Kidney capillary endothelial cell (primary cell): ENCODE measurements at places on chromosomes 1 and 21.

DNA sequence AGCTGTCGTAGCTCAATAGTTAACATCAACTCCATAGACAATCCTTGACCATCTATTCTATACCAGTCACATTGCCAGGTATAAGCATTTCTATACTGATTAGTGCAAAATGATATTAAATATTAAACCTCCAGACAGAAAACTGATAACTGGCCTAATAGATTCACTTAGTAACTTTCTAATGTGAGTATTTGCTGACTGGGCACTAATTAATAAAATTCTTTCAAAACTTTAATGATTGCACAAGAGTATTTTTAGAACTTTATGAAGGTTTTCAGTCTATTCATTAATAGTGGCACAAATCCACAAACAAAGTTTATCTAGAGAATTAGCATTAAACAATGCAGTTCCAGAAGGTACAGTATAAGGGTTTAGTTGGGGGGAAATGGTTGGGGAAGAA is 79.1 kb downstream of the TTLL7 start:
- DNase-seq: no peak

DNA sequence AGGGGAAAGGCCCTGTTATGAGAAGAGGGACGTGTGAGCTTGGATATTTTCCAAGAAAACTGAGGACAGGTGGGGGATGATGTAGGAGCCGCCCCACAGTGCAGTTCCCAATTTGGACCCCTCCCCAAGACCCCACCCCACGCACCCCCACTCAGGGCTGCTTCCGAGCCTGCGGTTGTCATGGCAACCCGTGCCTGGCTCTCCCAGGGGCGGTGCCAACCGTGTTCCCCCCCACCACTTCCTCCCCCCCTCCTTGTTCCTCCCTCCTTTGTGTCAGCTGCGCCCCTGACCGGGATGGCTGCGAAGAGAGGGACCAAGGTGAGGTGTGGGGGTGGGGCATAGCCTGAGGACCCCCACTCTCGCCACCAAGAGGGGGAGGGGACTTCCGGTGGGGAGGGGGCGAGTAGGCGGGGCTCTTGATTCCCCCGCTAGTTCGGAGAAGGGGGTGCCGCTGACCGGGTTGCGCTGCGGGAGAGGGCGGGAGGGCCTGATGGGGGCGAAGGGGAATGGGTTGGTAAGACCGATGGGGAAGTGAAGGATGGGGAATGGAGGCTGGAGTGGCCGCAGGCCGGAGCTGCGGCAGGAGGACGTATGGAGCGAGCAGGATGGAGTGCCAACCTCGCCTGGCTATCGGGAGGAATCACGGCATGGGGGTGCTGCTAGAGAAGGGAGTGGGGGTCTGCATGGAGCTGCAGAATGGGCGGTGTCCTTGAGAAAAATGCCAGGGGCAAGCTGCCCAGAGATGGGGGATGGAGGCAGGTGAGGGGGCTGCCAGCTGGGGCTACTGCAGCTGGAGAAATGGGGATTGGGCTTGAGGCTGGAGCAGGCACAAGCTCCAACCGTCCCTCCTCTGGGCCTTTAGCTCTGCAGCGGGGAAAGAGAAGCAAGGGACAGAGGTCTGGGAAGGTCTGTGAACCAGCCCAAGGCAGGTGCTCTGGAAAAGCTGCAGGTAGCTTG is 953 bp downstream of the TRIM46 start:
- no peak for DNase-seq

DNA sequence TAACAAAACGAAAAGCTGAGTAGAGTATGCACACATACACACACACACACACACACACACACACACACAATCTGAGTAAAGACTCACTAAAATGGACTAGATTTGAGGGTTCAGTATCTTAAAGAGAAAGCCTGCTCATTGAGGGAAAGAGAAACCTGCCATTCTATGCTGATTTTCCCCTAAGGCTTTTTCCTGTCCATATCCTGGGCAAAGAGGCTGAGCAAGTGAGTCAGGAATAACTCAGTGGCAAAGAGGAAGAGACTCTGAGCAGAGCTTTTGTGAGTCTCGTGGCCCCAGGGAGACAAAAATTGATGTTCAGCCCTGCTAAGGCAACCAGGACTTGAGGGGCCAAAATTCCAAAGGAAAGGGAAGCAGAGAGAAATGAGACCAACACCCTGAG is 37.3 kb upstream of the RUNX1 start:
- DNase-seq: peak; percentile 72

DNA sequence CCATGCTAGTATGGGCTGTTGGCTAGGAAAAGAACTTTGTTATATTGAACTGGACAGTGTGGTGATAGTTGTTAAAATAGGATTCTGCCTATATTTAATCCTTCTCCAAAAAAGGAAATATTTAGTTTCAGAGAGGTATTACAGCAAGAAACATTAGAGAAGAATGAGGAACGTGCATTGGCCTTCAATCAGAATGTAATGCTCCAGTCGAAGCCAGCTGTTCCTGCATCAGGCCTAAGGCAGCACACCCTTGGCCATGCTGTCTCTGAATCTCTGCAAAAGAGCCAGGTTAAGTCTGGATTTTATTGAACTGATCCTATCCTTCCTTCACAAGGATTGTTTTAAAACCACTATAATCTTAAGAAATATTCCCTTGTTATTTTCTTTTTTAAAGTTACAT is 35.3 kb upstream of the RALGPS2 start:
- no peak for DNase-seq

DNA sequence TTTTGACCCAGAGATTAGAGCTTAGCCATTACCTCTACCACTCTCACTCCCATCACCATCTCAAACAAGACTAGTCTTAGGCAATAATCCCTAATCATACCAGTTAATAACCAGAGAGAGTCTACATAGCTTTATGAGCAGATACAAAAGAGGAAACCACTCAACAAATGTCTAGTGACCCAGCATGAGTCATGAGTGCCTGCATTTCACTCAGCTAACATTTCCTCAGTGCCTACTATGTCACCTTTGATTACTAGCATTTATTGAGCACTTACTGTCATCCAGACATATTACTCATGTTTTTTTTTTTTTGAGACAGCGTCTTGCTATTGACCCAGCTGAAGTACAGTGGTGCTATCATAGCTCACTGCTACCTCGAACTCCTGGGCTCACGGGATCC is 35.9 kb upstream of the GALNT2 start:
- peak; percentile 21 for DNase-seq

GRCh38 chr1:179867493-179868330 is 9.9 kb downstream of the TOR1AIP2 start:
- DNase-seq: peak; percentile 37

DNA sequence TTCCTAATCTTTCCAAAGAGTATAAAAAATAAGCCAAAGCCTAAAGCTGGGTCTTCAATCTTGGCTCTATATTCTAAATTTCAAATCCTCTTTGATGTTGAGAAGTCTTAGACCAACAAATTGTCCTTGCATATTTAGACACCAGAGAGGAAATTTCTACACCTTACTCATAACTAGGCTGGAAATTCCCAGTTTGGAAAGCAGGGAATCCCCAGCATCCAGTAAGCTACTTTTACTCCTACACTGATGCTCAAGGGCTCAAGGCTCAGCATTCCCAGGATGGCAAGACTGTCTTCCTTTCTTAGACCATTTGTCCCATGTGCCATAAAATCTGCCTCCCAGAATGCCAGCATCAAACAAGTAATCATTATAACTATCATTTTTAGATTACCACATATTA is 28.3 kb downstream of the PRDX6 start:
- DNase-seq: no peak

DNA sequence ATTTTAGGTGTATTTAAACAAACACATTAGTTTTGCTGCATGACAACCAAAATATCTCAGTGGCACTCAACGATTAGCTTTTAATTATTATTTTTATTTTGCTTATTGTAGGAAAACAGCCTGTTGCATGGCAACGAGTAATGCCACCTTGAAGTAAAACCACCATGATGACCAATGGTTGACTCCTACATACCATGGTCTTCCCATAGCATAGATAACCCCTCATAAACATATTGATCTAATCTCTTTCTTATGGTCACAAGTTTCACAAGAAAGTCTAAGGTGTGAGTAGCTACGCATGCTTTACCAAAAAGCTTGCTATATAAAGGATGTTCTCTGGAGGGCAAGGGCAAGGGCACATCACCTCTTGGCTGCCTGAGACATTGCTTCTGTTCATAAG is 61.5 kb upstream of the PTBP2 start:
- no peak for DNase-seq

- no peak for DNase-seq
Measured at GRCh38 chr1:243595527-243596210, 254.4 kb downstream of the AKT3 start.

DNA sequence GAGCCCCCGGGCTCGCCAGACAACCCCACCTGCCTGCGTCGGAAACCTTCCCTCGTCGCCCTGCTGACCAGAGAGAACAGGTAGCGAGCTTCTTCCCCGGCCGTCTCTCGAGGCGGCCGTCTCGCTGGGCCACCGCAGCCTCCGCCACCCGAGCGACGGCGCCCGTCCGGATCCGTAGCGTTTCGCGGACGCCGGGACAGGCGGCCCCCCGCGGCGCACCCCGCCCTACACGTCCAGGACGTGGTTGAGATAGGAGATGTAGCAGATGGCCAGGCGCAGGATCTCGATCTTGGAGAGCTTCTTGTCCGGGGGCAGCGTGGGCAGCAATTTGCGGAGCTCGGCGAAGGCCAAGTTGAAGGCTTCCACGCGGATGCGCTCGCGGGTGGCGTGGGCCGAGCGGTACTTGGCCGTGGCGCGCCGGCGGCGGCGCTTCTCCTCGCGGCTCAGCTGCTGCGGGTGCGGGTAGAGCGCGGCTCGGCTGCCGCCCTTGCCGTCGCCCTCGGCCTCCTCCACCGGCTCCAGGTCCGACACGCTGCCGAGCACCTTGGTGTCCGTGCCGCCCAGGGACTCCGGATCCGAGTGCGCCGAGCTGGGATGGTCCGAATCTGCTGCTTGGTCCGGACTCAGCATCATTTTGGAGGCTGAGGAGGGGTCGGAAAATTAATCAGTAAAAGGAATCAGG is 3.0 kb downstream of the NHLH2 start:
- no peak for DNase-seq

DNA sequence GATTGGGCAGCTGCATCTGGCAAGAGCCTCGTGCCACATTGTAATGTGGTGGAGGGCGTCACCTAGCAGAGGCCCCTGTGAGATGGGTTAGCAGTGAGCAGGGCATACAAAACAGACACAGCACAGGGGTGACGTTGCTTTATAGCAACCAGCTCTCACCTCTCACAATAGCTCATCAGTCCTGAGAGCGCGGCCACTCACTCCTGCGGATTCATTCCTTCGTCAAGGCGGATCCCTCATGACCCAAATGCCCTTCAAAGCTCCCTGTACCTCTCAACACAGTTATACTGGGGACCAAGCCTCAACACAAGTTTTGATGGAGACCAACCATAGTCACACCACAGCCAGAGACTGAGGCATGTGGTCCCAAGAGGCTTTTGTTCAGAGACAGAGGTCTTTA is 22.9 kb downstream of the SLC37A1 start:
- DNase-seq: no peak

GRCh38 chr1:154863315-154864174 is 6.5 kb downstream of the KCNN3 start:
- peak; percentile 93 for DNase-seq

GRCh38 chr1:229117664-229118300 is 153.1 kb upstream of the RAB4A start:
- no peak for DNase-seq

DNA sequence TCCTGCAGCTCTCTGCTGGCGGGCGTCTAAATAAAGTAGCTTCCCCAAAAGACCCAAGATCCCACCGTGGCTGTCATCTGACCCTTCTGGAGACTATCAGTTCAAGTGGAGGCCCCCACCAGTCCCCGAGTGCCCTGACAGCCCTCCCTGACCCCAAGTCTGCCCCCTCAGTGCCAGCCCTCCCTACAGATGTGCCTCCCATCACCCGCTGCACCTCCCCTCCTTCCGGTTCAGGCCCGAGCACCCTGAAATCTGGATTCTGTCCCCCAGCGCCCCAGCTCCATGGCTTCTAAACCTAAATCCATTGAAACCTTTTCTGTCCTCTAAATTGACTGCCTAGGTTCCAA is 595 bp downstream of the IL10RB start:
- no peak for DNase-seq

GRCh38 chr1:16093611-16094010 is 20.2 kb upstream of the FAM131C start:
- no peak for DNase-seq

DNA sequence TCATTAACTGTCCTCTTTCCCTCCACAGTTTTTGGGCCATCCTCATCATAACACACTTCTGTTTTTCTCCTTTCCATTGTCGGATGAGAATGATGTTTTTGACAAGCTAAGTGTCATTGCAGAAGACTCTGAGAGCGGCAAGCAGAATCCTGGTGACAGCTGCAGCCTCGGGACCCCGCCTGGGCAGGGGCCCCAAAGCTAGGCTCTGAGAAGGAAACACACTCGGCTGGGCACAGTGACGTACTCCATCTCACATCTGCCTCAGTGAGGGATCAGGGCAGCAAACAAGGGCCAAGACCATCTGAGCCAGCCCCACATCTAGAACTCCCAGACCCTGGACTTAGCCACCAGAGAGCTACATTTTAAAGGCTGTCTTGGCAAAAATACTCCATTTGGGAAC is 28.6 kb upstream of the IFNAR1 start:
- DNase-seq: no peak

DNA sequence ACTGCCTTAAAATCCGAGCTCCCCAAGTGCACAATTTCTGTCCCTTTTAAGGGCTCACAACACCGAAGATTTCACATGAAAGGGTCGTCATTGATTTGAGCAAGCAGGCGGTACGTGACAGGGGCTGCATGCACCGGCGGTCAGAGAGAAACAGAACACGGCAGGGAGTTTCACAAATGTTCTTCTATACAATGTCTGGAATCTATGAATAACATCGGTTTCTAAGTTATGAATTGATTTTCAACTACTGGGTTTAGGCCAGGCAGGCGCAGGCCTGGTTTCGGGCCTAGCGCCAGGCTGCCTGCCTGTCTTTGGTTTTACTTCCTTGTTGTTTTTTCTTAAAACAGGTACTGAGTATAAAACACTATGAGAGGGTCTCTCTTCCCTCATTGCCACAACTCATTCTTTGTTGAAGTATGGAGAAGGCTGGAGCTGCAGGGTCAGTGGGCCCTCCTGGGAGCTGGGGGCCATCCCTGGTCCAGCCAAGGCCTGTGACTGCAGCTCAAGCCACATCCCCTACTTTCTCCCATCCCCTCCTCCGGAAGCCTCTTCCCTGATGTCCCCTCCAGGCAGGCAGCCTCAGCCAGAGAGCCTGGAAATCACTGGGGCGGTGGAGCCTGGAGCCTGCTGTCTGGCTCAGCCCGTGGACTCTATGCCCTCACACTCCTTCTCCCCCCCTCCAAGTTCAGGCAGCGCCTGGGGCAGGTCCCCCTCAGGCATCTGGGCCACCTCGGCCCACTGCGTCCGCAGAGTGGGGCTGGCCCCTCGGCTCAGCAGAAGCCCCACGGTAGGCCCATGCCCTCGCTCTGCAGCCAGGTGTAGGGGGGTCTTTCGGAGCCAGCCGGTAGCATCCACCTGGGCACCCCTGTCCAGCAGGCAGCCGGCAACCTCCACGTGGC is 2.4 kb downstream of the ANKRD65 start:
- DNase-seq: no peak
